ENCODE measurements at places on chromosomes 11 and 22.

- DNase-seq = no peak
These were observed 21.6 kb upstream of the FCHSD2 start for GRCh38 chr11:73163638-73164174.

DNA sequence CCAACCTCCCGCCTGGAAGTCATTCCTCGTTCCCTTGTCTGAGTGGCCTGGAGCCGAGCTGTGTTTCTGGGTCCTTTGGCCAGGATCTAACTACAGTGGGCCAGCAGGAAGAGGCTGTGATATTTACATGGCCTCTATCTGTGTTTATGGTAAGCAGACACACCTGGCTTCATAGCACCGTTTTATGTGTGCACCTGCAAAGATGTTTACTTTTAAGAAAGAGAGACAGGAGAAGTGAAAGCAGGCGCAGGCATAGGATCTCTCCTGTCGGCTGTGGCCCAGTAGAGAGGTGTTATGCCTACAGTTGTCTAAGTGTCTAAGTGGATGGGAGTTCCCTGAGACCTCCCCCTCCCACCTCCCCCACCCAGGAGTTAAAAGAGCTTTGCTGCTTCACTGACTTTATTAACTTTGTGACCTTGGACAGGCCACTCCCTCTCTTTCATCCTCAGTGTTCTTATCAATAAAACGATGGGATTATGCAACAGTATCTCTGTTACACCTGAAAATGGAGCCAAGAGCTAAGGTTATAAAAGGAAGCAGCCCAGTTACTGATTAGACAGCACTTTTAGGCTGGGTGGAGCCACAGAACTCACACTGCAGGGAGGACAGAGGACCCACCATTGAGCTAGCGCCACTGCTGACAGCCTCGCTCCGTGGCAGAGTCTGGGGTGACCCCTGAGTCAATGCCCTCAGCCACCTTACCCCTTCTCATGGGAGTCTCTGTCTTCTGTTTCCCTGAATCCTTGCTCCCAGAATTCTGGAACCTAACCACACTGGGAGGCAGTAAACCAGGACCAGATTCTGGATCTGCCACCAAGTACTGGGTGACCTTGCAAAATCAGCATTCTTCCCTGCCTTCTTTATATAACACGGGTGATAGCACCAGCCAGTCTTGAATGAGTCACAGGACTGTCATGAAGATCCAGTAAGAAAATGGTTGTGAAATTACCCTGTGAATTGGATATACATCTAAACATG lies 22.0 kb downstream of the ST14 start:
- peak; percentile 76 for DNase-seq

- DNase-seq = no peak
These were observed 3.5 kb downstream of the LRRC56 start for GRCh38 chr11:540583-541432.

- no peak for DNase-seq
These were observed 7.0 kb upstream of the LYVE1 start for GRCh38 chr11:10575346-10576034.

- DNase-seq = peak; percentile 40
These were observed 351.3 kb downstream of the JRKL start for GRCh38 chr11:96741068-96741467.

DNA sequence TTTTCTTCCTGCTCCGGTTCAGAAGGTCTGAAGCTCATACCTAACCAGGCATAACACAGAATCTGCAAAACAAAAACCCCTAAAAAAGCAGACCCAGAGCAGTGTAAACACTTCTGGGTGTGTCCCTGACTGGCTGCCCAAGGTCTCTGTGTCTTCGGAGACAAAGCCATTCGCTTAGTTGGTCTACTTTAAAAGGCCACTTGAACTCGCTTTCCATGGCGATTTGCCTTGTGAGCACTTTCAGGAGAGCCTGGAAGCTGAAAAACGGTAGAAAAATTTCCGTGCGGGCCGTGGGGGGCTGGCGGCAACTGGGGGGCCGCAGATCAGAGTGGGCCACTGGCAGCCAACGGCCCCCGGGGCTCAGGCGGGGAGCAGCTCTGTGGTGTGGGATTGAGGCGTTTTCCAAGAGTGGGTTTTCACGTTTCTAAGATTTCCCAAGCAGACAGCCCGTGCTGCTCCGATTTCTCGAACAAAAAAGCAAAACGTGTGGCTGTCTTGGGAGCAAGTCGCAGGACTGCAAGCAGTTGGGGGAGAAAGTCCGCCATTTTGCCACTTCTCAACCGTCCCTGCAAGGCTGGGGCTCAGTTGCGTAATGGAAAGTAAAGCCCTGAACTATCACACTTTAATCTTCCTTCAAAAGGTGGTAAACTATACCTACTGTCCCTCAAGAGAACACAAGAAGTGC lies 661 bp upstream of the MALAT1 start:
- peak; percentile 72 for DNase-seq

DNA sequence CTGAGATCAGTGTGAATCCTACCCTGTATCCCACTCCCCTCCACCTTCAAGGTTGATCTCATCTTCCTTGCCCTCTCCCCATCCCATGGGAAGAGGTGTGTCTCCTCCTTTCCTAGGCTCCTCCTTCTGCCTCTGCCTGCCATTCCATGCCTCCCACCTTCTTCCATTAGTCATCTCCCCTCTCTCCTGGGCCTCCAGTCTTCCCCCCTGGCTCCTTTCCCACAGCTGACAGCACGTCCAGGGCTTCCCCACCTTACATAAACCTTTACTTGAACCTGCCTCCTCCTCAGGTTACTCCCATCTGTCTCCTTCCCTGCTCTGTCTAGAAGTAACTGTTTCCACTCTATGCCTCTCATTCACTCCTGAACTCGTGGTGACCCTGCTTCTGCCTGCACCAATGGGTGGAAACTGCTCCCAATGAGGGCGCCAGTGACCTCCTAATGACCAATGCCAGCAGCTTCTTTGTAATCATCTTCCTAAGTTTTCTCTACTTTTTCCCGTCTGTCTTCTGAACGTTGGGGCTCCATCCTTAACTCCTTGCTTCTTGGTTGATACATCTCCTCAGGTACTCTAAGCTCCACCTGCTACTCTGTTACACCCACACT lies 266.9 kb upstream of the NARS2 start:
- DNase-seq = peak; percentile 35

GRCh38 chr11:93510196-93510873 lies 32.9 kb downstream of the SMCO4 start:
- no peak for DNase-seq

DNA sequence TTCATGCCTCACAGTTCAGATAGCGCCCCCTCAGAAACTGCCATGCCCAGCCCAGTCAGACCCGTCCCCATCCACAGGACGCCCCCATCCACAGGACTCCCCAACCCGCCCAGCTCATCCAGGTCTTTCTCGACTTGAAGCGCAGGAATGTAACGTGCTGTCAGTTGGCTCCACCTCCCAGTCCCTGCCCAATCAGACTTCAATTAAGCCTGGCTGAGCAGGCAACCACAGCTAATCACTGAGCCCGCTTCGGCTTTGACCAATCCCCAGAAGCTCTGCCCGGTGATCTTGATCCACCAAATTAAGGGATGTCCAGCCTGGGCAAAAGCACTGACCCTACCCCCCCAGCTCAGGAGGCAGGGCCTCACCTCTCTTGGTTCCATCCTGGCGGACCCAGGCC lies 10.5 kb upstream of the MFNG start:
- peak; percentile 69 for DNase-seq

Measured in fibroblast of skin of right quadriceps (primary cell).